Gastroesophageal sphincter (tissue), 4 donors: ENCODE measurements at places on chromosomes 11 and 22. TPM values are rescaled to one million over a fixed set of nuclear protein-coding genes. Genes with fewer than 3 reads are reported as not detected.

Gene CFAP300
- total RNA-seq, result 1.4 TPM

Gene RAB39A
- 1.3 TPM for total RNA-seq

Gene VWA5A
- total RNA-seq, result 13.4 TPM

Gene APOA4
- total RNA-seq, result 0.19 TPM
